Epithelial cell of proximal tubule (primary cell): ENCODE measurements at places on chromosomes 2 and 18.
A peak's percentile ranks its signal among the peaks of the same experiment; 100 is the strongest.

GRCh38 chr18:22475426-22476100 is 57.8 kb upstream of the CTAGE1 start:
- DNase-seq, result no peak

- DNase-seq, result no peak
Measured at GRCh38 chr18:3524706-3525105, 74.7 kb downstream of the TGIF1 start.

- no peak for DNase-seq
Measured at GRCh38 chr18:9201224-9201623, 64.6 kb downstream of the ANKRD12 start.

DNA sequence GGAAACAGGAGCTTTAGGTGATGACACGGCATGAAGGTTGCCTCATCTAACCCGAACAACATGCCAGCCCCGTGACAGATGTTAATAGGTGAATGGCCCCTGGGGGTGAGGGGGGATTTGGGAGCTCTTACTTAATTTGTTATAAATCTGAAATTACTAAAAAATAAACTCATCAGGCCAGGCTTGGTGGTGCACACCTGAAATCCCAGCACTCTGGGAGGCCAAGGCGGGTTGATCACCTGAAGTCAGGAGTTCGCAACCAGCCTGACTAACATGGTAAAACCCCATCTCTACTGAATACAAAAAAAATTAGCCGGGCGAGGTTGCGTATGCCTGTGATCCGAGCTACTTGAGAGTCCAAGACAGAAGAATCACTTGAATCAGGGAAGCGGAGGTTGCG is 6.1 kb downstream of the STK25 start:
- no peak for DNase-seq

DNA sequence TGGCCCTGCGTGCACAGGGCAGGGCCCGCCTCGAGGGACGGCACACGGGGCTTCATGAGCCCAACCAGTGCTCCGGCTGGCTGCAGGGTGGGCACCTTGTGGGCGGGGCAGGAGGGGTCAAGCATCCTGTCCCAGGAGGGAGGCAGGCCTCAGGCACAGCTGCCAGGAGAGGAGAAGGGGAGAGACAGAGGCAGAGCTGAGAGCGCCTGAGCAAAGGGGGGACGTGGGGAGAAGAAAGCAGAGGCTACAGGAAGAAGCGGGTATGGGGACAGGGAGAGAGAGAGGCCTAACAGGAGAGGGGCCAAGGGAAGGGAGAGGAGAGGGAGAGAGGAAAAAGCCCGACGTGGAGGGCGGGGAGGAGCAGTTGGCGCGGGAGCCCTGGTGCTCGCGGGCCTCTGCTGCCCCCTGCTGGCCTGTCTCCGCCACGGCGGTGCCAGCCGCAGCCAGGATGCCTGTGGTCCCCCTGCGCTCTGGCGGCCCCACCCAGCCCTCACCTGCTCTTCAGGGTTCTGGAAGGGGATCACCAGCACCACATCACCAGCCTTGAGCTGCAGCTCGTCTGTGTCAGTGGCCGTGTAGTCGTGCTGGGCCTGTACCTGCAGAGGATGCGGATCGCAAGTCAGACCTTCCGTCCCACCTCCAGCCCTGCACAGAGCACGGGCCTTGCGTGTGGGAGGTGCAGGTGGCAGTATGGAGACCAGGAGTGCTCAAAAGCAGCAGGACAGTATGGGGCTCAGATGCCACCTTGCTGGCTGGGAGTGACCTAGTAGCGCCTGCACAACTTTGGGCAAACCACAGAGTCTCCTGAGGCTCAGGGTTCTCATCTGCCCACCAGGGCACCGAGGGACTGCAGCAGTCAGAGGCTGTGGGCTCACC is 56.8 kb downstream of the BIN1 start:
- DNase-seq, result no peak

- no peak for DNase-seq
Measured at GRCh38 chr2:168392024-168392423, 64.0 kb upstream of the CERS6 start.

GRCh38 chr2:200300638-200301314 is 5.7 kb upstream of the SPATS2L start:
- peak; percentile 82 for DNase-seq

DNA sequence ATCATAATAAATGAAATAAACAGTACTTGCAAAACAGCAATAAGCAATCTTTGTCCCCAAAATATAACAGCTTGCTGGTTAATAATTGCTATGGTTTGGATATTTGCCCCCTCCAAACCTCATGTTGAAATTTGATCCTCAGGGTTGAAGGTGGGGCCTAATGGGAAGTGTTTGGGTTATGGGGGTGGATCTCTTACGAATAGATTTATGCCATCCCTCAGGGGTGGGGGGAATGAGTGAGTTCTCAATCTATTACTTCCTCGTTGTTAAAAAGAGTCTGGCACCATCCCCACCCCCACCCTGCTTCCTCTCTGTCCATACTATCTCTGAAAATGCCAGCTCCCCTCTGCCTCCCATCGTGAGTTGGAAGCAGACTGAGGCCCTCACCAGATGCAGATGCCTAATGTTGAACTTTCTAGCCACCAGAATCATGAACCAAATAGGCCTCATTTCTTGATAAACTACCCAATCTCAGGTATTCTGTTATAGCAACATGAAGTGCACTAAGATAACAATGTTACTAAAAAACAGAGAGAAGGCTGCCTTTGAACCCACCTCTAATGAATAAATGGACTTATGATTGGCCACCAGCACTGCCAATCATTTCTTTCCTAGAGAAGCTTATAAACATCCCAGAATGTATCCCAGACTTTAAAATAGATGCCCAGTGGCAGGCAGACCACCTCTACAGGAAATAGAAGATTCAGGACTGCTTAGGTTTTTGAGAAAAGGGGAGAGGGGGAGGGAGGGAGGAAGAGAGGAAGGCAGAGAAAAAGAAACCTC is 90.1 kb downstream of the ALPK2 start:
- DNase-seq, result no peak

GRCh38 chr2:105005181-105005951 is 32.5 kb upstream of the MRPS9 start:
- no peak for DNase-seq

GRCh38 chr2:177680866-177681712 is 288.5 kb downstream of the AGPS start:
- no peak for DNase-seq

- no peak for DNase-seq
Measured at GRCh38 chr2:234960175-234961088, 8.6 kb downstream of the SH3BP4 start.

GRCh38 chr18:70840649-70841048 is 551.8 kb downstream of the SOCS6 start:
- no peak for DNase-seq

DNA sequence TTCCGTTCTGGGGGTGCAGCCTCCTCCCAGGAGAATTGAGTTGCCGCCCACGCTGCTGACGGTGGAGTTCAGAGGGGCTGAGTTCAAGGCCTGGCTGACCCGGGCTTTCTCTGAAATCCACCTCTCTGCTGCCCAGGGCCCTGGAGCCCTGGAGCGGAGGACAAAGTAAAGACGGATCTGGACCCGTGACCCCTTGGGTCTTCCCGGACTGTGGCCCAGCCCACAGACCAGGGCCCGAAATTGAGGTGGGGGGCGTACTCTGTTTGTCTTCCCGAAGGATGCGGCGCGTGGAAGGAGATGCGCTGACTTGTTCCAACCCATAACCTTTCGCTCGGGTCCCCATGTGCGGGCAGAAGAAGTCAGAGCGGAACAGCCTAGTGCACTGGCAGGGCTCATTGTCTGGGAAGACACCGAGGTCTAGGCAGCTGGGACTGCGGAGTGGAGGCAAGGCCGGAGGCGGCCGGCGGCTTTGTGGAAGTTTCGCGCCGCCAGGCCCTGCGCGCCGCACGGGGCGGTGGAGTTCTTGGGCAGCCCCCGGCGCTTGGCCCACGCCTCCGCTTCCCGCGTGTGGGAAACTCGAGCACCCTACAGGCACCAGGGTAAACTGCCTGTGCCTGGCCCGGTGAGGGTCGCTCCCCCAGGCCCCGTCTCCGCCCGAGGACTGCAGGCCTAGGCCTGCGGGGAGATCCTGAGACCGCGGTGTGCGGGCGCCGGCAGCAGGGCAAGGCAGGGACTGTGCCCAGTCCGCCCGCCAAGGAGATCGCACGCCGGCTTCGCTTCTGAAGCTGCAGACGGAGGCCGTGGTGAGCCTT is 9.8 kb downstream of the POU3F3 start:
- DNase-seq, result no peak

DNA sequence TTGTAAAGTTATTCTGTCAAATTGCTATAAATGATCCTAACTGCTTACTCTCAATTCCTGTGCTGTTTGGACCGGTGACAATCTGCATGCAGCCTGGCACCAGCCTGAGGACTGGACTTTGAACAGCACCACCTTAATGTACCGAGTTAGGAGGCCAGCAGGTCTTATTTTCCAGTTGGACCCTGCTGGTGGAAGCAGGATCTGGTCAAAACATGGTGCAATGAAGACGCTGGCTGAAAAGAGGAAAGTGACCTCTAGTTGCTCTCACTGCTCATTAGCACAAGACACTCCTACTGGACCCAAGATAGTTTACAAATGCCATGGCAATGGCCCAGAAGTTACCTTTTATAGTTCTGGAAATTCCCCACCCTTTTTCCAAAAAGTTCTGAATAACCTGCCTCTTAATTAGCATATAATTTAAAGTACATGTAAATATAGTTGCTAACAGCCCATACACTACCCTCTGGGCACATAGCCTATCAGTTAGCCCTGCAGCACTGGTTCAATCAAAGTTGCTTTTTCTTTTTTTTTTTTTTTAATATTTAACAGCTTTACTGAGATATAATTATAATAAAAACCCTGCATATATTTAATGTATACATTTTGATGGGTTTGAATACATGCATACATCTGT is 35.8 kb downstream of the RBKS start:
- DNase-seq, result no peak

DNA sequence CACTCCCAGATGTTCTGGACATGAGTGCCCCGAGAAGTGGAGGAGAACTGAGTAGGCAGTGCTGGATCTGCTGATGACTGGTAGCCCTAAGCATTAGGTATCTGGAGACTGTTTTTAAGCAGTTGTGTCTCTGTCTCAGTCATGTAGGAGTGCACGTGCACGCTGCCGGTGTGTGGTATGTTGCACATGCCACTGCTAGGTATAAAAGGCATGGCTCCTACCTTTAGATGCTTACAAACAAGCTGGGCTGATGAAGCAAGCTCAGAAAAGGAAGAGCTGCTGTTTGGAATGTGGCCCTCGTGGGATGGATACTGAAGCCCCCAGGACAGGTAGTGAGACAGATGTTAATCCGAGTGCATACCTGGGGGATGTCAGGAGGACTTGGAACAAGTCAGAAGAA is 49.1 kb downstream of the HK2 start:
- DNase-seq, result no peak

GRCh38 chr2:119943058-119943457 is 69.8 kb upstream of the EPB41L5 start:
- no peak for DNase-seq

DNA sequence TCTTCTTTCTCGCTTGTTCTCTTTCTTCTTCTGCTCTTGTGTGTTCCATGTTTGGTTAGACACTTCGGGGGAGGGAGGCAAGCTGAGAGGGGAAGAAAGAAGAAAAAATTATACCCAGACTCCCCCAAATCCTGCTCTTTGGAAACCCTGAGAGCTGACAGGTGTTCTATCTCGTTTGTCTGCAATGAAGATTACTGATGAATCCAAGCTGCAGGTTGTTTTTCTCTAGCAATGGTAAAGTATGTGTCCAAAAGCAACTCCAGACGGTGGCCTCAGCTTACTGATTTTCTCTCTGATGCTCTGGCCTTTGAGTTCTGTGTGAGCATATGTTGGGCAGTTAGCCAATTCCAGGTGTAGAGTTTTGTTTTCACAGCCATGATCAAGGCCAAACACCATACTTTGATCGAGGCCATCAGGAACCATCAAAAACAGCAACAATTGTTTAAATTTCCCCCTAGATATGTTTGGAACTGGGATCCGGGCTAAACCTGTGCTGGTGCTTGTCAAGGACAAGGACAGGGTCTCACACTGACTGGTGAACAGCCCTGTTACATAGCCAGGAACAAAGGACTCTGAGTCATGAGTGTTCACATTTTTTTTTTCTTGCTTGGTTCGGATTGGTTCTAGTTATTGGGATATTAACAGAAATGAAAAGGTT is 142.0 kb downstream of the PRKCE start:
- DNase-seq, result no peak

DNA sequence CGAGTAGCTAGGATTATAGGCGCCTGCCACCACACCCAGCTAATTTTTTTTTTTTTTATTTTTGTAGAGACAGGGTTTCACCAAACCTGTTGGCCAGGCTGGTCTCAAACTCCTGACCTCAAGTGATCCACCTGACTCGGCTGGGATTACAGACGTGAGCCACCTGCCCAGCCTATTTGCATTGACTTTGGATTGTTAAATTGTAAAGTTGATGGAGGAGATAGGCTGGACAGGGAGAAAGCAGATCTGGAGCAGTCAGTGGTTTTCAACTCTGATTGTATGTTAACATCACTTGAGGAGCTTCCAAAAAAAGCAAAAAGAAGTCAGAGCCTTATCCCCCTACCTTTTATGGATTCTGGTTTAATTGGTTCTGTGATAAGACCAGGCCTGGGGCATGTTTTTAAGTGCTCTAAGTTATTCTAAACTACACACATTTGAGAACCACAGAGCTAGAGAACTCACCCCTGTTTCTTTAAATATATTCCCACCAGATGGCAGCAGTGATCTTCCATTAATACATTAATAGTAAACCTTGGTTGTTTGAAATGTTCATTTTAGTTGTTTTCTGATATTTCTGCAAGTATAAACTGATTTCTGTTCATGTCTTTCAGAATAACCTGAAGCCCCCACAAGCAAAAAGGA is 7.5 kb downstream of the C2orf49 start:
- no peak for DNase-seq

GRCh38 chr18:9354256-9354655 is 19.7 kb downstream of the TWSG1 start:
- DNase-seq, result no peak

GRCh38 chr18:72762515-72763122 is 105.2 kb downstream of the NETO1 start:
- DNase-seq, result peak; percentile 26

DNA sequence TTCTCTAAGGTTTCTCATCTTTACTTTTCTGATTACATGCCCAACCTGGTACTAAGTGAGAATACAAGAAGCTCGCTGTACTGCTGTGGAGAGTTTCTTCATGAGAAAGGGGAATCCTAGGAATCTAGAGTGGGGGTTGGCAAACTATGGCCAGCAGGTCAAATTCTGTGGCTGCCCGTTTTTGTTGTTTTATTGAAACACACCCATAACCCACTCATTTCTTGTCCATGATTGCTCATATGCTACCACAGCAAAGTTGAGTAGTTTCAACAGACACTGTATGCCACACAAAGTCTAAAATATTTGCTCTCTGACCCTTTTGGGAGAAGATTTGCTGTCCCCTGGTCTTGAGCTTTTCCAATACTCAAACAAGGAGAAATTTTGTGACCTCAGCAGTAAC is 58.8 kb downstream of the C2orf74 start:
- DNase-seq, result no peak

- no peak for DNase-seq
Measured at GRCh38 chr2:16680781-16681180, 15.1 kb upstream of the CYRIA start.

GRCh38 chr18:31424383-31424988 is 23.1 kb upstream of the DSG3 start:
- no peak for DNase-seq

GRCh38 chr2:225042800-225043167 is 516 bp upstream of the DOCK10 start:
- no peak for DNase-seq

- DNase-seq, result no peak
Measured at GRCh38 chr2:15769676-15770547, 170.4 kb upstream of the MYCN start.
